Stimulated activated CD4-positive, alpha-beta T cell treated with anti-CD3 and anti-CD28 coated beads, Interleukin-1b, Interleukin-23, amount 100 ng/mL, for 48 hours (primary cell): ENCODE measurements at places on chromosomes 12 and 14.

DNA sequence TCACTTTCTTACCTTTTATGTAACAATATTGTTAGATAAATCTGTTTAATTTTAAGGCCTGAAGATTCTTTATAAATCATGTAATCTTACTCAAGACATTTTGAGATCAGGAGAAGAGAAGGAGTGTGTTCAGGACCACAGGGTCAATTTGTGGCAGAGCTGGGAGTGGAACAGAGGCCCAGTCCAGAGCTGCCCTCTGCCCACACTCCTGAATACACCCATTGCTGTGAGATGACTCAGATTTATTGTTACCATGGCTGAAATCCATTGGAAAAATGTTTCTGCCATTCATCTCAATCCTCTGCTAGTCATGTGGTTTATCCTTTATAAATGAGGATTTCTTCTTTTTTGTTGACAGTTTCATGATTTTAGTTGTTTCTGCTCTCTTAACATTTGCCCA is 100.5 kb upstream of the STXBP6 start:
- no peak for DNase-seq

GRCh38 chr14:76984787-76985375 is 43.6 kb downstream of the IRF2BPL start:
- no peak for DNase-seq

- DNase-seq, result no peak
These were observed 9.1 kb upstream of the HRK start for GRCh38 chr12:116890330-116890729.

DNA sequence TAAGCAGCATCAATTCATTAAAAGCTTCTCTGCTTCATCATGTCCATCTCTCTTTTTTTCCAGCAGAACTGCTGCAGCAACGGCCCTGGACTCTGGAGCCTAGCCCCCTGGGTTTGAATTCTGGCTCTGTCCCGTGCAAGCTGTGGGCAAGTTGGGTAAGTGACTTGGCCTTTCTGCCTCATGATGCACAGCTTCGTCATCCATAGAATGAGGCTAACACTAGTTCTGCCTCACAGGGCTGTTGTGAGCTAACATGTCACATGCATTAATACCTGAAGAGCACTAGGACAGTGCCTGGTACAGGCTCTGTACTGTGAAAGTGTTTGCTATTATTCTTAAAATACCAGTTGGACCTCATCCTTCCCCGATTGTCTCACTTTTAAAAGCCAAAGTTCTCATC is 4.2 kb downstream of the KRT82 start:
- no peak for DNase-seq

- no peak for DNase-seq
These were observed 11.9 kb upstream of the IFT81 start for GRCh38 chr12:110112335-110112660.

GRCh38 chr14:58479975-58480374 is 52.5 kb downstream of the KIAA0586 start:
- DNase-seq, result no peak

DNA sequence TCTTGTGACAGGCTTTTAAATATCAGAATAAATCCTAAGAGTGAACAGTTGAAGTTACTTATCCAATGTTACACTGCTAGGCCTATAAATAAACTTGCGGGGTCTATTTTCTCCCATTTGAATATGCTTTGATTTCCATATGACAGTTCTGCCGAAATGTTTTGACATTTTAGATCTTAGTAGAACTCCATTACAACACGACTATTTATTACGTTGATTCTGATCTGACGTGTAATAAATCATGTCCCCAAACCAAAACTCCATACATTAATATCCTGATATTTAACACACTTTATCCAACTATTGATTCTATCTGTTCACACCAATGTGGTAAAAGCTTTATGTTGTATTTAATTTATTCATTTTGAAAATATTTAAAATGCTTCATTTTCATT is 16.1 kb upstream of the NEMF start:
- DNase-seq, result no peak

DNA sequence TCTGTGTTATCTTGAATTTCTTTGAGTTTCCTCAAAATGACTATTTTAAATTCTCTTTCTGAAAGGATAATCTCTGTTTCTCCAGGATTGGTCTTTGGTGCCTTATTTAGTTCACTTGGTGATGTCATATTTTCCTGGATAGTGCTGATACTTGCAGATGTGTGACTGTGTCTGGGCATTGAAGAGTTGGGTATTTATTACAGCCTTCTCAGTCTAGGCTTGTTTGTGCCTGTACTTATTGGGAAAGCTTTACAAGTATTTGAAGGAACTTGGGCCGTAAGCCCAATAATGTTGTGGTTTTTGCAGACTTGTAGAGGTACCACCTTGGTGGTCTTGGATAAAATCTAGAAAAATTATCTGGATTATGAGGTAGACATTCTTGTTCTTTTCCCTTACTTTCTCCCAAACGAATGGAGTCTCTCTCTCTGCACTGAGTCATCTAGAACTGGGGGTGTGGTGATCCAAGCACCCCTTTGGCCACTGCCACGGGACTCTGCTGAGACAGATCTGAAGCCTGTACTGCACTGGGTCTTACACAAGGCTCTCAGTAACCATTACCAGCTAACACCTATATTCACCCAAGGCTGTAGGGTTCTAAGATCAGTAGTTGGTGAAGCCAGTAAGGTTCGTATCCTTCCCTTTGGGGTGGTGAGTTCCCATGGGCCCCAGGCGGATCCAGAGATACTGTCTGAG is 703.7 kb upstream of the MGAT4C start:
- no peak for DNase-seq

DNA sequence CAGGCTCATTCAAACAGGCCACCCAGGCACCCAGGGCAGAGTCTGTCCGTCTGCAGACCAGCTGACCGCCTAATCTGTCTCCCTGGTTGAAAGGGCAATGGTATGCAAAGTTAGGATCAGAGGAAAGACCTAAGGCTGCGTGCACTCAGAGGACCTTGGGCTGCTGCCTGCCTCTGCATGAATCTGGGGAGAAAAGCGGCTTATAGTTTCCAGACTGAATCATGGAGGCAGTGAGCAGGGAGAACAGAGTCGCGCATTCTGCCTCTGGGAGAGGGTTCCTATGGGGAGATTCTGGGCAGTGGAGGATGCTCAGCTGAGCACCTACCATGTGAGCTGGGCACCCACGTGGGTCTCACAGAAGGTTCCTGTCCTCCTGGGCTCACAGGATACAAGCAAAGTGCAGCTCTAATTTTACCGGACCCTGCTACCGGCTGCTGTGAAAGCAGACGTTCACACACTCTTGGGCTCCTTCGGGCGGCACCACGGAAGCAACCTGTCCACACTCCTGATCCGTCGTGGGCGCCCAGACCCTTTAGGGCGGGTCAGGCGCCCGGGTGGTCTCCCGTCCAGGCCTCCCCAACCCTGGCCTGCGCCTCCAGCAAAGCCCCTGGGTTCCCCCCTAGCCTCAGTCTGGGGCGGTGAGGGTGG is 772 bp downstream of the SCARB1 start:
- peak; percentile 7 for DNase-seq

- DNase-seq, result no peak
These were observed 27.7 kb downstream of the FBLN5 start for GRCh38 chr14:91919814-91920213.

- DNase-seq, result no peak
These were observed 105.4 kb downstream of the FUT8 start for GRCh38 chr14:65517635-65518542.

- DNase-seq, result no peak
These were observed 139.7 kb upstream of the RASSF8 start for GRCh38 chr12:25818596-25819390.

GRCh38 chr14:90460136-90460535 is 63.3 kb downstream of the CALM1 start:
- no peak for DNase-seq

DNA sequence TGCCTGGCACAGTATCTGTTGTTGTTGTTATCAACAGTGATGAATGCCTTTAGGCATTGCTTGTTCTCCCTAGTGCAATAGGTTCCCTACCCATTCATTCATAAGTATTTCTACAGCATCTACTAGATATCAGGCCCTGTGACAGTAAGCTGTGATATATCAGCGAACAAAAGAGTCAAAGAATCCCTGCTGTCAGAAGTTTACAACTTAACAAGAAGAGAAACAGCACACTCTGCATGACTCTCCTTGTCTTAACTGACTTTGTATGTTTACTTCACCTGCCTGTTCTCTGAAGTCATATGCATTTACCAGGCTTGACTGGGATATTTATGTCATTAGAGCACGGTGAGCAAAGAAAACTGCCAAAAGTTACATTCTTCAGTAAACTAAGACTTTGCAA is 452.2 kb upstream of the RPL10L start:
- no peak for DNase-seq

- no peak for DNase-seq
These were observed 162.1 kb upstream of the USP15 start for GRCh38 chr12:62098132-62098531.

GRCh38 chr14:37142835-37143401 is 29.5 kb downstream of the SLC25A21 start:
- no peak for DNase-seq

DNA sequence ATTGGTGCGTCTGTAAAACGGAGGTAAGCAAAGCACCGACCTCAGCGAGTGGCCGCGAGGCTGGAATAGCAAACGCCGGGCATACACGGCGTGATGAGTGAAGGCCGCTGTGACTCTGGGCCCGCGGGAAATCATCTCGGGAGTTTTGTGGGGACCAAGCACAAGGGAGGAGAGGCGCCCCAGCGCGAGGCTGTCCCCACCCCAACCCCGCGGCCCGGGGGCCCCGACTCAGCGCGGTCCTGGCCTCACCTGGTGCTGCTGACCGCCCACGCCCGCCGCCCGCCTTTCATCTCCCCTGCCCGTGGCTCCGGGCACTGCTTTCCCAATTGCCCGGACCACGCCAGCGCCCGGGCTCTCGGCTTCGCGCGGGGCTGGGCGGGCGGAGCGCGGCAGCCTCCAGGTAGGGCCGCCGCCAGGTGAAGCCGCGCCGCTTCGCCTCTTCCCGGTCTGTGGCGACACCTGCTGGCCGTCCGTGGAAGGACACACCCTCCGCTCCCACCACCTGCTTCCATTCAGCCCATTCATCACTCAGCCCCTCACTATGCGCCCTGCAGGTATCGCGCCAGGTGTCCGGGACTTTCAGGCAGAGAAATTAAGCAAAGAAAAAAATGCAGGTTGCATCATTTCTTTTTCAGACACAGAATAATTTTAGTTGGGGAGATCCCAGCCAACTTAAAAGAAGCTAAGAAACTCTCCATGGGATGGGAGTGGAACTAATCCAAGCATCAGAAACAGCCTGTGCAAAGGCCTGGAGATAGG is 360.4 kb downstream of the MED13L start:
- DNase-seq, result peak; percentile 65

DNA sequence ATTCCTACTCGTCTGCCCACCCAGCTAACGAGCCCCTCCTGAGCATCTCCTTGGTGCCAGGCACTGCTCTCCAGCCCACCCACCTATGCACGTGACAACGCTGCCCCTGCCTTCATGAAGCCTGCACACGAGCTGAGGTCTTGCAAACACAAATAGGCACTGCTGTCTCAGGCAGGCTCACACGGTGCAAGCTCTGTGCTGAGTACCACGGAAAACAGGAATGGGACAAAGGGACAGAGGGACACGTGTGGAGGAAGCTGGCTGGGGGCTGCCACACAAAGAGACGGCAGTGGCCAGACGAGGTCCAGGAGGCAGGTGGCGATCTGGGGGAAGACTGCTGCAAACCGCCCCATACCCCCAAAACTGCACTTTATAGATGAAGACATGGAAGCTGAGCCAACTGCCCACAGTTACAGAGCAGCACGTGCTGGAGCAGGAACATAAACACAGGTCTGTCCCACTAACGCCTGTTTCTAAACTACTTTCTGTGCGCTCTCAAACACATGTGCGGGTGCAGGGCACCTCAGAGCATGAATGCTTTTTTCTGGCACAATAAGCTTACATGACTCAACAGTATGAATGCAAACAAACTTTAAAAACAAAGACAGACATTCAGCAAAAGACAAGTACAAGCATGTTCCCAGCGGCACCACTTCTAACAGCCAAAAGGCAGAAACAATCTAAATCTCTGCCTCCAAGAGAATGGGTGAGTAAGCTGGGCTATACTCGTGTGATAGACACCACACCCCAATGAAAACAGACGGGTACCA is 64.5 kb downstream of the AMN start:
- no peak for DNase-seq

DNA sequence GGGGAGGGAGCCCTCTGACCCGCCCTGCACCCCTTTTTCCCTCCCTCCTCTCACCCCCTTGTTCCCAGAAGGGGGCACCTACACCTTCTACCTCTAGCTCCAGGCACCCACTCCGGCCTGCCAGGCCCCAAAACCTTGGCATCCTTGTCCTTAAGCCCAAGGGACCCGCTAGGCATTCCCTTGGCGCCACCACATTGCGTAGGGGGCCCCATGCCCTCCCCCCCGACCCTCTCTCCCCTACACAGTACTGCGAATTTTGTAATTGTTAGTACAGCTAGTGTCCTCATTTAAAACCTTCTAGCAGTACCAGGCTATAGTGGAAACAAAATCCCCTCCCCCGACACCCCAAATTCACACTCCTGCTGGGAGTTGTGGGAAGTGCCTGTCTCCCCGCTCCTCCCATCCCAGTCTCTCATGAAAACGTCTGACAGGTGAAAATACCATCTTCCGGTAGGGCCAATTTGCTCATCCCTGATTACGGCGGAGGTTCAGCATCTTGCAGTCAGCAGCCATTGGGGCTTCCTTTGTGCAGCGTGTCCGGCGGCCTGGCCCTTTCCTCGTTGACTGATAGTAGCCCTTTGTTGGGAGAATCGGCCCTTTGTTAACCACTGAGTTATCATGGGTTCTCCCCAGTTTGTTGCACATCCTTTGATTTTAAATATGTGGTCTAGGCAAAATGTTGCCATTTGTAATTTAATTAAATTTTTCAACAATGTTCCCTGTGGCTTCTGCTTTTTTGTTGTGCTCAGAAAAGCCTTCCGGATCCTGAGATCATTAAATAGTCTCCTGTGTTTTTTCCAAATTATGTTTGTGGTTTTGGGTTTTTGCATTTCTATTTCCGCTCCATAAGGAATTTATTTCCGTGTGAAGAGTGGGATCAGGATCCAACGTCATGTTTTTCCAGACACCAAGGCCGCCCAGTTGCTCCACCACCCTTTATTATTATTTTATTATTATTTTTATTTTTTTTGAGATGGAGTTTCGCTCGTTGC is 7.9 kb upstream of the CEP170B start:
- DNase-seq, result no peak

DNA sequence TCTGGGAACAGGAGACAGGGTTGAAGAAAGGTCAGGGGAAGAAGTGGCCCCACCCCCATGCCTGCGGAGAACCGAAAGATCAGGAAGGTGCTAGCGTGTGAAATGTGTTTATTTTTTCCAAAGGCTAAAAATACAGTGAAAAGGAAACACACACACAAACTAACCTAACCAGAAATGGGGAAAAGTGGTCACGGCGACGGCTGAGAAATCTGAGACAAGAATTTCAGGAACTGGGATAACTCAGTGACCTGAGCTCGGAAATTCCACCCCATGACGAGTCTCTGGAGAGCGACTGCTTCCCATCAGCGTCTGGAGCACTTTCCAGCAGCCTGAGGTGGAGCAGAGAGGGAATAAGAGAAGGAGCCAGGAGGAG is 16.6 kb upstream of the RND1 start:
- no peak for DNase-seq

- no peak for DNase-seq
These were observed 82.8 kb downstream of the TNFAIP2 start for GRCh38 chr14:103206023-103206481.
